ENCODE measurements at places on chromosomes 1 and 21.

DNA sequence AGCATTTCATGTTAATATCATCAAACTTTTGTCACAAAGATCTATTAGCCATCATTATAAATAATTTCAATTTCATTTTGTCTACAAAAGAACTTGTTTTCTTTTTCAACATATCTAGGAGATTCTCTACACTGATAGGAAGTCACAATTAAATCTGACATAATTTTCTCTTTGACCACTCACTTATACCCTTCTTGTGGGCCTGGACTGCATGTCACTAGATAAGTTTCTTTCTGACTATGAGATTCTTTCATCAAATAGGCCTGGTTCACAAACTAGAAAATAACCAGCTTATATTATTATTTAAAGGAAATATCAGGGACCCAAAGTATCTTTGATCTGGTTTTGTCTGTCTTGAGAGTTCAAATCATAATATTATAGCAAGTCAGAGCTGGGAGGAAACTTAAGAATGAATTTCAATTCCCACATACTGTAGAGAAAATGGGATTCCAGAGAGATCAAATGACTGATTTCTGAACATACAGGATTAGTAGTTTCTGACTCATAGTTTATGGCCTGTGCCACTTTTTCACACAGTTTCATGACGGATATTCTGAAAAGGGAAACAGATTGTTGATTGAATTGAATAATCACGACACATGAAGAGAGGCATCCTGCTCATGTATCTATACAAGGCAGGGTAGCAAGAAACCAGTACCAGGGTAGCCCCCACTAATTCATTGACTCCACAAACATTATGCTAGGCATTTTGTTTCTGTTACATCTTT, 355.8 kb downstream of the GPATCH2 start:
- no peak for DNase-seq

DNA sequence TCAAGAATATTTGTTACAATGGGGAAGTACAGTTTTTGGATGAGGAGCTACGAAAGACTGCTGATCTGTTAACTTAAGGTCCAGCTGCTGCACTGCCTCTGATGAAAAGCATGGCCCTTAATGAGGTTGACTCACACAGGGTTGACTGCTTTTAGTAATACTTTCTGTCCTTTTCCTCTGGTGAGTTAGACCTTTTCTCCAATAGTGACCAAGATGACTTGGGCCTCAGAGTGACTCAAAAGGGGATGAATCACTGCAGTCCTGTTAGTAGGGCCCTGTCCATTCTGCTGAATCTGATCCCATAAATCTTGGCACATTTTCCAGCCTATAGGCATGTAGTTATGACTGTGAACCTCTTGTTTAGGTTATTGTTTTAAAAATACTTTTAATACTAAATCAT, 2.7 kb downstream of the DISP1 start:
- DNase-seq: no peak

DNA sequence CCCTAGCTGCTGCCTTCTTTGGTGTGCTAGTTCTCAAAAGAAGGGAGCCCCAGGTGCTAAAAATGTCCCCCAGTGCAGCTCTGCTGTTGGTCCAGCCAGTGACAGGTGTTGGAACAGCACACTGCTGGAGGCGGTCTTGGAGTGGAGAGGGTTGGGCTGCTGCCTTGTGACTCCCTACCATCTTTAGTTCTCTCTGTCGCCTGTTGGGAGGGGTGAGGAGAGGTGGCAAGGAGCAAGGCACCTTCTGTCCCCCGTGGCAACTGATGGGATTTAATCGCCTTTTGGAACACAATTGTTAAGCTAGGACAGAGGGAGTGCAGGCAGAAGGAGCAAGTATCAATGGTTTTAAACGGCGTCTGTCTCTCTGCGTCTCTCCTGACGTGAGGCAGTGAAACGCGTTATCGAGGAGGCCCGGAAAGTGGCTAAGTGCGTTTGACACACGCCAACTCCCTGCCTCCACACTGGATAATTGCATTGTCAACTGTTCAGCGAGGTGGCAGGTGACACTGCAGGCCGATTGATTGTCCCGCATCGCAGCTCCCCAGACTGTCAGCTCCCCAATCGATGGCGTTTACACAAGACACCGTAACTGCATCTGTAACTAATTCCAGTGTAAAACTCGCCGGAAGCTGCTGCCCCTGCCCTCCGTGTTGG, 34.0 kb downstream of the TMEM53 start:
- no peak for DNase-seq

DNA sequence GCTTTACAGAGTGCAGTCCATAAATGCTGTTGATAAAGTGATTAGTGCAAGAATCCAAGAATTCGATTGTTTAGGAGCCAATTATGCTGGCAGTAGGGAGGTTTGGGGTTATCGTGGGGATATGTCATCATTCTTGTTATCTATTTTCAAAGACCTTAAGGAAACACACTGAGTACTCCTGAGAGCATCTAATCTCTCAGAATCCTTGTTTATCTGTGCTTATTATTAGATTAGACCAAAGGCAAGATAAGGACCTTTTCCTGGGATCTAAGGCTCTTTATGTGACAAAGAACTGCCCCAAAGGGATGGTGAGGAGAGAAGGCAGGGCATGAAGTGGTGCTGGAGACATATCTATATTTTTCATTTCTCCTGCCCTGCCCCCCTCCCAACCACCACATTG, 139.1 kb downstream of the TSEN15 start:
- no peak for DNase-seq

GRCh38 chr1:52727114-52727586, 897 bp downstream of the ZYG11B start:
- no peak for DNase-seq

DNA sequence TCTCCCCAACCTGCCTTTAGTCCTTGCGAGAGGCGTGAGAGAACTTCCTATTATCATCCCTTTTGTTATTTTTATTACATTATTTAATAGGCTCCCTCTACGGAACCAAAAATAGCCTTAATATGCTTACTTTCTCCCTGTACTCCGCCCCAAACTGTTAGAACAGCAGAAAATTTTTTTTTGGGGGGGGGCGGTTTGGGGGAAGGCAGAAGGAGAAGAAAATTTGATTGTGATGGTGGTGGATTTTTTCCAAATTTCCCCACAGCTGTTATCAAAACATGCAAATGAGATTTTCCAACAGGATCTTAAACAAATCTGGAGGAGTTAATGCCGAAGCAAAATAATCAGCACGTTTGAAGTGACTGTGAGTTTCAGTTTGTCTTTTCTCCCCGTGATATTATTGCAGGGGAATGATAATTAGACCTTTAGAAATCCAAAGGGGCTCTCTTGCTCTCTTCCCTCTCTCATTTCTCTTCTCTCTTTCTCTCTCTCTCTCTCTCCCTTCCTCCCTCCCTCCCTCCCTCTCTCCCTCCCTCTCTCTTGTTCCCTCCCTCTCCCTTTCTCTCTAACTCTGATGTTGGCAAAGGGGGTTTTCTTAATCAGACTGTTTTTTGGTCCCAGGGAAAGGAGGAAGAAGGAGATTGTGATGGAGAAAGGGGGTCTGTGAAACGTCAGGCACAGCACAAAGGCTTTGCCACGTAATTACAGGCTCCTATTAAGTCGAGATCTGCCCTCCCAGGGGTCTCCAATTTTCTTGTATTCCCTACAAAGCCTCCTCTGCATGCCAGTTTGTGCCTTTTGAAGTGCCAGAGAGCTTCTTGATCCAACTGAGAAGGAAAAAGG, 1.1 kb upstream of the PRRX1 start:
- DNase-seq: no peak

GRCh38 chr1:222392556-222392955, 155.3 kb downstream of the HHIPL2 start:
- DNase-seq: no peak

GRCh38 chr1:153670257-153670858, 435 bp downstream of the ILF2 start:
- DNase-seq: no peak

DNA sequence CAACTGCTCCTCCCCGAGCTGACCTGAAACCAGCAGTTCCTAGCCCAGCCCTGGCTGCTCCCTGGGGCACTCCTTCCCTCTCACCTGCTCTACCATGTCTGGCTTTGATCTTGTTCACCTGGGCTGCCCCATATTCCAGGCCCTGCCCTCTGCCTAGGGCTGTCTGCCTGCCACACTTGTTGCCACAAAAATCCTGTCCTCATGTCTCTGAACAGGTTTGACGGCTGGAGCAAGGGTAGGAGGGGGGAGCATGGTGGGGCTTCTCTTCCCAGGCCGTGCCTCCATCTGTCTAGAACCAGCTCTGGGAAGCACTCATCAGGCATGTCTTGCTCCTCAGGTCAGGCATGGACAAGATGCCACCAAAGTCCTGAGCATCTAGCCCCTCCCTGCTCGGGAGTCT, 44.3 kb upstream of the WNT2B start:
- DNase-seq: no peak

DNA sequence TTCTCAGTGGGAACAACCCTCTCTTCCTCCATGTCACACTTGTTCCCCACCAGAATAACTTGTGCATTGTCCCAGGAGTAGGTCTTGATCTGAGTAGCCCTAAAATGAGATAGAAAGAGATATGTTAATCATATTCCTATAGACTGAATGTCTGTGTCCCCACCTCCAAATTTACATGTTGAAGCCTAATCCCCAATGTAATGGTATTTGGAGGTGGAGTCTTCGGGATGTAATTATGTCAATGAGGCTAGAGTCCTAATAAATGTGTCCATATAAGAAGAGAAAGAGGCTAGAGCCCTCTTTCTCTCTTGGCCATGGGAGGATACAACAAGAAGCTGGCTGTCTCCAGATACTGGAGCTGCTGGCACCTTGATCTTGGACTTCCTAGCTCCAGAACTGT, 54.8 kb upstream of the NRDC start:
- DNase-seq: no peak

GRCh38 chr1:206110161-206110560, 7.0 kb downstream of the AVPR1B start:
- DNase-seq: no peak

- no peak for DNase-seq
These were observed 32.7 kb upstream of the CD2 start for GRCh38 chr1:116721451-116722007.

- DNase-seq: no peak
These were observed 12.2 kb downstream of the NAV1 start for GRCh38 chr1:201551096-201551495.

DNA sequence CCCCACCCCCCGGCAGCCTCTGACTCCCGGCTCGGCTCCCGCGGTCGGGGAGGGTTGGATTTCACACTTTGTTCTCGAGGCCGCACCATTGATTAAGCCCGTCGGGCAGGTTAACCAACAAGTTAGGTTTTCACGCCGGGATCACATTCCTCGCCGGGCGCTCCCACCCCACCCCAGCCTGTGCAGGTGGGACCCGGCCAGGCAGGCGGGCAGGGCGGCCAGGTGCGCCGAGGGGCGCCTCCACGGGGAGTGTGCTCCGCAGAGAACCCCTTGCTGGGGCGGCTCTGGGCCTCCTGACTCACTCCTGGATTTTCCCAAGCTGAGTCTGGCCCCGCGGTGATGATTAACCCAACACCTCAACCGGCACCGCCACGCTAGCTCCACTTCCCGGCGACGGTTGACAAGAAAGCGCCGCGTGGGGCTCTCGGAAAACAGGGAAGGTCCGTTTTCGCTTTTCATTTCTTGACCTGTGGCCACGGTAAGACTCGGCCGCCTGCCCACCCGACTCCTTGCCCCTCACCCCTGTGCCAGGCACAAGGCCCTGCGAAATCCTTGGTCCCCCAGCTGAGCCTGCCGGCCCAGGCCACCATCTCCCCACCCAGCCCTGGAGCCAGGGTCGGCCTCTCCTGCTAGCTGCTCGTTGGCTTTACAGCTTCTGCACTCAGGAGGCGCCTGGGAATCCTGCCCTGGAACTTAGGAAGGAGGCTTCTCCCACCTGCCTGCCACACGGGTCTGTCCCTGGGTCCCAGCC, 8.8 kb upstream of the TTLL10 start:
- DNase-seq: no peak

- DNase-seq: no peak
These were observed 57.3 kb downstream of the SMYD2 start for GRCh38 chr1:214338212-214338611.

- no peak for DNase-seq
These were observed 480.0 kb downstream of the PTPRU start for GRCh38 chr1:29716306-29716705.

GRCh38 chr1:151574575-151575529, 34.7 kb downstream of the TUFT1 start:
- DNase-seq: no peak
